ENCODE measurements at places on chromosomes 6 and 20.

- DNase-seq, result no peak
Measured at GRCh38 chr6:109854541-109855308, 123.4 kb upstream of the GPR6 start.

DNA sequence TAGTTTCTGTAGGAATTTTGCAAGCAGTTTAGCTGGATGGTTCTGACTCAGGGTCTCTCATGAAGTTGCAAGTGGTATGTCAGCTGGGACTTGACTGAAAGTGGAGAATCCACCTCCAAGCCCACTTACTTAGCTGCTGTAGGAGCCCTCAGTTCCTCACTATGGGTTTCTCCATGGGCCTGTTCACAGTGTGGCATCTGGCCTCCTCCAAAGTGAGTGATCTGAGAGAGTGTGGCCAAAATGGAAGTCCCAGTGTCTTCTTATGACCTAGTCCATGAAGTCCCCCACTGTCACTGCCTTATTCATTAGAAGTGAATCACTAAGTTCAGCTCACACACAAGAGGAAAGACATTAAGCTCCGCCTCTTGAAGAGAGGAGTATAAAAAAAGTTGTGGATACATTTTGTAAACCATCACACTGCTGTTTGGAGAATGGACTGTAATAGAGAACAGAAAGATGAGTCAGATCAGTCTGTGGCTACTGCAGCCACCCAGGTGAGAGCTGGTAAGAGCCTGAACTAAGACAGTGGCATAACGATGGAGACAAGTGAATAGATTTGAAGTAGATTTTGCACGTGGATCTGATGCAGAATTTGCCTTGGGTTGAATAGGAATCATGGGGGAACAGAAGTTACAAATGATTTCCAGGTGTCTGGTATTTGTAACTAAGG is 4.9 kb upstream of the NELFCD start:
- DNase-seq, result no peak

- DNase-seq, result no peak
Measured at GRCh38 chr6:36777801-36778200, 61.4 kb downstream of the CPNE5 start.

- DNase-seq, result no peak
Measured at GRCh38 chr6:168192195-168192900, 113.3 kb upstream of the FRMD1 start.

DNA sequence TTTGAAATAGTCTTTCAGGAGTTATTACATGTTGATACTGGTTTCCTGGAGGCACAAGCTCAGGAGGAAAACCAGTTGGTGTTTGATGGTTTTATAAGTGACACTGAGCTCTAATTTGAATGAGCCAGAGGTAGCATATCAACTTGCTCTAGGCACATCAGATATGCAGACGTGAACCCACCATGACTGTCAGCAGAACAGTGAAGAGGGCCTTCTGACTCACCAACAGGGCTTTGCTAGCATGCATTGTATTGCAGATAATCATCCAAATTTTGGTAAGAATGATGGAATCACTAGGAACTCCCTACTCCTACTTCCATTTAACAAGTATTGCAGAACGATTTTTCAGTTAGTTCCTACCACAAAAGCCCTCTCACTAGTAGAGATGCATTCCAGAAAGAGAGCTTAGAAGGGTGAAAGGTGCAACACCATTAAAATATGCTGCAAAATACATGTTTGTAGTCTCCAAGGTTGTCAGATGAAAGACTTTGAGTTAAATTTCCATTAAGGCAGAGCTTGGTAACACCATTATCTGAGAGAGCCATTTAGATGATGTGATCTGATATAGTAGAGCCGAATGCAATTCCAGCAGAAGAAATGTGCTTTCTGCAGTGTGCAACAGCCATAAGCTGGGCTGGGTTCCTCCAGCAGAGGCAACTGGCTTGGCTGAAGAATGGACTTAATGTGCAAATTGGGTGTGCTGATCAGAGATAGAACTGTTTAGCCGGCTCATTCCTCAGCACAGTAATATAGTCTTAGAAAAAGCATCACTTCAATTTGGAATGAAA is 968.7 kb upstream of the ADGRB3 start:
- no peak for DNase-seq

DNA sequence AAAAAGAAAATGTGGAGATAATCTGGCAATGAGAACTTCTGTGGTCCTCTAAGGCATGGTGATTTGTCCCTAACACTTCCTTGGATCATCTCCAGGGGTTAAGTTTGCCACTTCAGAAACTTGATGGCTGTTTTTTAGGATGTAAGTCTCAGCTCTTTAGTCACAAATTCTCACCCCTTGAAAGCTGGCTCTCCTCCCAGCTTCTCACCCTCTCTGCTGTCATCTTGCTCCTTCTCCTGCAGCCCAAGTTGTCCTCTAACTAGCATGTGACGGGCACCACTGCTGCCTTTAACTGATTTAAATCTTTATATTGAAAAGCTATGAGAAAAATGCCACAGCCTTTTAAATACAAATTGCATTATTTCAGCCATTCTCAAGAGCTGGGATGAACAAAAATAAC is 107.8 kb downstream of the MAP3K5 start:
- DNase-seq, result no peak

- no peak for DNase-seq
Measured at GRCh38 chr6:109348226-109348625, 34.0 kb downstream of the CD164 start.
